ENCODE measurements at places on chromosomes 13 and 19.

DNA sequence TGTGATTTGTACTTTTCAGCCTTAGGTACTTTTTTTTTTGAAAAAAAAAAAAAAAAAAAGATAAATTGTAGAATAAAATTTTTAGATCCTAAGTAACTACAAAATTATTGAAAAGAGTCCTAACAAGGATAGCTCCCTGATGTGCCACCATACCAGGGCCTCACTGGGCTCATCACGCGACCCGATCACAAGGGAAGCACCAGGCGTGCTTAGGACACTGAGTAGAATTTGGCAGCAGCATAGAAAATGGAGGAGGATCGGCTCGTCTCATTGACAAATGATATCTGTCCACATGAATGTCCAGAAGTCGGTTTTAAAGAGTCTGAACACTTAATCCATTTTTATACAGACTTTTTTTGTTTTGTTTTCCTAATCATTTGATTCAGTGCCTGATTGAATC, 179.0 kb downstream of the STK24 start:
- DNase-seq: no peak

DNA sequence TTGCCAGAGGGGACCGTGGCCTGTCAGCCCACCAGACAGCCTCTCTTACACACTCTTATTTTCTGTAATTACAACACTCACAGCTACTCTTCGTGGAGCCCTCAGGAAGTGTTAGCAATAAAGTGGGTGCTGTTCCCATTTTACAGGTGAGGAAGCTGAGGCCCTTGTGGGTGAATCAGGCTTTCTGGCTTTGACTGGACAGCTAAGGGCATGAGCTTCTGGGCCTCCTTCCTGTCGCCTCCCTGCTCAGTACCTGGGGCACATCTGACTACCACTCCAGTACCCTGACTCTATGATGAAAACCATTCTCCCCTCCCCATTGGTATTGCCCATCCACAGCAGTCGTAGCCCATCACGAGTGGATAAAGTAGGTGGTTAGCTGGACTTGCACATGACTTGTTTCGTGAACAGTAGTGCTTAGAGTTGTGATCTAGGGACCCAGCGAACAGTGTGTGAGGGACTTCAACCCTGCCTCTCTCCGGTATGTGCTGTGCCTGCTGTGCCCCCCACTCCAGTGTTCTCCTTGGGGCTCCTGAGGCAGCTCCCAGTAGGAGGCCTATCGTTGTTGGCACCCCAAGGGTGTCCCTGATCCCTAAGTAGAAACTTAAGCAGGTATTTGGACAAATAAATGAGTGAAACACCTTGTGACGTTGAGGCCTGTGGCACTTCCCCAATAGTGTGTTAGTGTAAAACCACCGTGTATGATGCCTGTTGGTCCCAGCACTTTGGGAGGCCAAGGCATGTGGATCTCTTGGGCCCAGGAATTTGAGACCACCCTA, 38.6 kb downstream of the GATAD2A start:
- DNase-seq: no peak

DNA sequence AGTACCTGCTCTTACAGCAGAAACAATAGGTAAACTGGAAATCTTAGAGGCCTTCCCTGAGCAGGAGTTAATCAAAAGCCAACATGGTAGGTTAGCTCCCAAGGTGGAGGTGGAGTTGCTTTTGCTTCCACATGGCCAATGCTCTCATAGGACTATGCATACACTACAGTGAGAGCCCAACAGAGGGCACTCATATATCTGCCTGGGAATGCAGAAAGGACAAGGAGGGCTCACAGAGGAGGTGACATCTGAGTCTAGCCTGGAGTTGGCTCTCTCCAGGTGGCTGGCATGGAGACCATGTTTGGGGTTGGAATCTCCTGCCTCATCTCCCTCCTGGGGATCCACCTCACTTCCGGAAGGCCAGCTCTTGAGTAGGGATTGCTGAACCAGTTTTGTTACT, 34.6 kb downstream of the ATP8A2 start:
- no peak for DNase-seq

GRCh38 chr19:3818466-3818865, 32.3 kb upstream of the MATK start:
- no peak for DNase-seq

DNA sequence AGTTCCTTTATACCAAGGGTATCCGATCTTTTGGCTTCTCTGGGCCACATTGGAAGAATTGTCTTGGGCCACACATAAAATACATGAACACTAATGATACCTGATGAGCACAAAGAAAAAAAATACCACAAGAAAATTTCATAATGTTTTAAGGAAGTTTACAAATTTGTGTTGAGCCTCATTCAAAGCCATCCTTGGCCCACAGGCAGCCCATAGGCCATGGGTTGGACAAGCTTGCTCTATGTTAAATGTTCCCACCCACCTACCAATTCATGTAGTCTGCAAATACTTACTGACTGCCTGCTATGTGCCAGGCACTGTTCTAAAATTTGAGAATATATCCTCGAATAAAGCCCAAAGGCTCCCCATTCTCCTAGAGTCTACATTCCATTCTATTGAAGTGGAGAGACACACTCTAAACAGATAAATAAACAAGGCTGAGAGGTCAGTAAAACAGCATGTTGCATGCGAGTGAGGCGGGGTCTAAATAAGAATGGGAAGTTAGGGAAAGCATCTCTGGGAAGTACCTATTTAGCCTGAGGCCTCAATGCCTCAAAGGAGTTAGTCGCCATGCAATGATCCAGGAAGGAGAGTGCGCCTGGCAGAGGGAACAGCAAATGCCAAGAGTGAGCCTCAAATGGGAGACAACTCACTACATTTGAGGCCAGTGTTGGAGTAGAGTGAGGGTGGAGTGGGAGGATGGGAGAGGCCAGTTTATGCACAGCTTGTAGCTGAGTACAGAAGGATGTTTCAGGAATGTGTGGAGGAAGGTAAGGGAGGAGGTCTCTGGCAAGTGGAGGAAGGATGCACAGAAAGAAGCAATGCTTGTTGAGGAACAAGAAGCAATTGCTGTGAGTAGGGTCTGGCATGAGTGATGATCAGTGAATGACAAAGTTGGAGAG, 52.5 kb upstream of the CLDN10 start:
- DNase-seq: no peak
